ENCODE measurements at places on chromosomes 13 and 19.

- no peak for DNase-seq
These were observed 3.3 kb upstream of the NAPA start for GRCh38 chr19:47518139-47518538.

- no peak for DNase-seq
These were observed 2.6 kb upstream of the SPACA6 start for GRCh38 chr19:51690454-51691073.

- no peak for DNase-seq
These were observed 89.2 kb downstream of the KCNRG start for GRCh38 chr13:50104493-50104892.

DNA sequence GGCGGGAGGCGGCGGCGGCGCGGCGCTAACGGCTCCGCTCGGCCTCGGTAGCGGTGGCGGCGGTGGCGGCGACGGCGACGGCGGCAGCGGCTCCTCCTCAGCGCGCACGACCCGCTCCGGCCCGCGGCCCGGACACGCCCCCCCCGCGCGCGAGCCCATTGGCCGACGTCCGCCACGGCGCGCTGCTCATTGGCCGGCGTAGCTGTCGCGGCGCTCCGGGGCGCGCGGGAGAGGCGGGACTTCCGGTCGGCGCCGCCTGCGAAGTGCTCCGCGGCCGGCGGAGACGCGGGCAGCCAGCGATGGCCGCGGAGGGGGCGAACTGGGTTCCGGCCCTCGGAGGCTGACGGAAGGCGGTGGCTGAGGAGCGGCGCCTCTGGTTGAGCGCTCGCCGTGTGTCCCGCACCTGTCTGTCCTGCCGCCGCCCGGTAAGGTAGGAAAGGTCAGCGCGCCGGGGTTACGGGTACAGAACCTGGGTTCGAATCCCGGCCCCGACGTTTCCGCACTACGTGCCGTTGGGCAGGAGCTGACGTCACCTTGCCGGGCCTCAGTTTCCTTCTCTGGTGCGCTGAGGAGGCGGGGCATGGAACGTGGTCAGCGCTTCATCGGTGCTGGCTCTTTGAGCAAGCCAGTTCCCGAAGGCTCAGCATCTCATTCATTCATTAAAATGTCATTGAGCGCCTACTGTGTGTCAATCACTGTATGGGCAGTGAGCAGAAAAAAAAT lies at the start of gene ELAVL1:
Gene ELAVL1, minus strand, starts transcription at position 108 of the 723 bp plus-strand sequence. CDS start 13,826 bp downstream, outside the sequence.
- DNase-seq: peak; percentile 59

- no peak for DNase-seq
These were observed 139.9 kb upstream of the PCDH9 start for GRCh38 chr13:67369895-67370660.

DNA sequence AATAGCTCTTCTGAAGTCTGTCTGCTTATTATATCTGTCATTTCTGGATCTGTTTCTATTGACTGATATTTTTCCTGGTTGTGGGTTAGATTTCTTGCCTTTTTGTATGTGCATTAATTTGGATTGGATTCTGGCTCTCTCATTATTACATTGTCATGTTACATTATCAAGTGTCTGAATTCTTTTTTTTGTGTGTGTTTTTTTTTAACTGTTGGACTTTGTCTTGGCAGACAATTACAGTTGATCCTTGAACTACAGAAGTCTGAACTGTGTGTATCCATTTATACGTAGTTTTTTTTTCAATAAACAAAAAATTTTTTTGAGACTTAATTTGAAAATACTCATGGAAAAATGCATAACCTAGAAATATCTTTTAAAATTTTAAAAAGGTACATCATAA lies 22.5 kb downstream of the RFC3 start:
- DNase-seq: no peak

- no peak for DNase-seq
These were observed 11.3 kb downstream of the IQCN start for GRCh38 chr19:18262917-18263316.

GRCh38 chr19:46946611-46947238 lies 72.9 kb upstream of the NPAS1 start:
- no peak for DNase-seq

DNA sequence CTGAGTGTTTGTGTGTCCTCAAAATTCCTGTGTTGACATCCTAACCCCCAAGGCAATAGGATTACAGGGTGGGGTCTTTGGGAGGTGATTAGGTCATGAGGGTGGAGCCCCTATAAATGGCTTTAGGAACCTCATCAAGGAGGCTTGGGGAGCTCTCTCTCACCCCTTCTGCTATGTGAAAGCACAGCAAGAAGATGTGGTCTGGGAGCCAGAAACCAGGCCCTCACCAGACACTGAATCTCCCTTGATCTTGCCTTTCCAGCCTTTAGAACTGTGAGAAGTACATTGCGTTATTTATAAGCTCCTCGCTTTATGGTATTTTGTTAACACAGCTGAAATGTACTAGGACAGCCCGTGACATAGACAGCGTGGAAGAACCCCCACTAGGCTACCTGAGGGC lies 712.0 kb upstream of the SGCG start:
- no peak for DNase-seq

DNA sequence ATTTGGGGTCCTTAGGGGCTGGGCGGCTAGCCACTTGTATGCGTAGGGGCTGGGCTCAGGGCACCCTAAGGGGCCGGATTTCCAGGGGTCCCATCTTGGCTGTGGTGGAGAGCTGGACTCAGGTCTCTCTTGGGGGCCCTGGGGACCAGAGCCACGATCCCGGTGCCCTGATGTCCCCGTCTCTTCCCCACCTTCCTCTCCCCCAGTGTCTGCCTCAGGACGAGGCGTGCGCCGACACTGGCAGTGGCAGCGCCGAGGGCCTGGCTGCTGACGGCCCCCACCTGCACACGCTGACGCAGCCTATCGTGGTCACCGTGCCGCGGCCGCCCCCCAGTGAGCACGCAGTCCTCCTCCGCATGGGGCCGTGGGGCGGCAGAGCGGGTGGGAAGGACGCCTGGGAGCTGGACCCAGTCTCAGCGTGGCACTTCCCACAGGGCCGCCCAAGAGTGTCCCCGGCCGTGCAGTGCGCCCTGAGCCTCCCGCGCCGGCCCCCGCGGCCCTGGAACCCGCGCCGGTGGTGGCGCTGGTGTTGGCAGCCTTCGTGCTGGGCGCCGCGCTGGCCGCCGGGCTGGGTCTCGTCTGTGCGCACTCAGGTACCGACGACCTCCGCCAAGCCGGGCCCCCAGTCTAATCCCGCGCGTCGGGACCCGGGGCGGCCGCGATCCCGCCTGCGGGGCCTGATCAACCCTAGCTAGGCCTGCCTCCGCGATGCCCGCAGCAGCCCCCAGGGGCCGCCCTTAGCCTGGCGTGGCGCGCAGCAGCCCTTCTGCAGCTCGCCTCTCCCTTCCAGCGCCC lies 2.7 kb upstream of the SNAPC2 start:
- DNase-seq: peak; percentile 22

DNA sequence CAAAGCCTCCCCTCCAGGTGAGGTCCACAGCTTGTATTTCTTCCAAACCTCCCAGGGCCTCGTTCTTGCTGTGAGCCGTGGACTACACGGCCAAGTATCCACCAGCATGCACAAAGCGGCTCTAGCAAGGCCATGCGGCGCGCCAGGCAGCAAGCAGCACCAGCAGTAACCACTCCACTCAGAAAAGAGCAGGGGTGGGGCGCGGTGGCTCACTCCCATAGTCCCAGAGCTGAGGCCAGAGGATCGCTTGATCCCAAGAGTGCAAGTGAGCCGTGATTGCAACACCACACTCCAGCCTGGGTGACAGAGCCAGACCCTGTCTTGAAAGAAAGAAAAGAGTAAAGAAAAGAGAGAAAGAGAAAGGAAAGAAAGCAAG lies 4.7 kb downstream of the CCDC8 start:
- DNase-seq: no peak

DNA sequence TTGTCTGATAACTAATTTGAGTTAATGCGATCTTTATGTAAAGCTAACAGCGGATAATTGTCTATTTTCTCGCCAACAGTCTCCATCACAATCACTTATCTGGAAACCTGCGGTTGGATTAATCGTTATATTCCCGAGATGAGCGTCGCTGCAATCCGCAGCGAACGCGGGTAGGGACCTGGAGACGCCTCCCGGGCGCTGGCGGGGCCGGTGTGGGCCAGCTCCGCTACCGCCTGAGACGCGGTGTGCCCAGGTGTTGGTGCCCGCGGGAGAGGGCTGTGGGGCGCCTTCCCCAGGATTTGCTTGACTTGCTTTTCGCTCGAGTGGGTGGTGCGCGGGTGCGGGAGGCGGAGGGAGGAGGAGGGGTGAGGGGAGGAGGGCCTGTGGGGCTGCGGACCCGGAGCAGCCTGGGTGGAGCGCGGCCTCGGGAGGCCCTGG lies 38.3 kb downstream of the SOX1 start:
- no peak for DNase-seq

- no peak for DNase-seq
These were observed 708.8 kb downstream of the UQCRFS1 start for GRCh38 chr19:28504139-28504538.

GRCh38 chr13:73038064-73038463 lies 20.7 kb upstream of the KLF5 start:
- no peak for DNase-seq

DNA sequence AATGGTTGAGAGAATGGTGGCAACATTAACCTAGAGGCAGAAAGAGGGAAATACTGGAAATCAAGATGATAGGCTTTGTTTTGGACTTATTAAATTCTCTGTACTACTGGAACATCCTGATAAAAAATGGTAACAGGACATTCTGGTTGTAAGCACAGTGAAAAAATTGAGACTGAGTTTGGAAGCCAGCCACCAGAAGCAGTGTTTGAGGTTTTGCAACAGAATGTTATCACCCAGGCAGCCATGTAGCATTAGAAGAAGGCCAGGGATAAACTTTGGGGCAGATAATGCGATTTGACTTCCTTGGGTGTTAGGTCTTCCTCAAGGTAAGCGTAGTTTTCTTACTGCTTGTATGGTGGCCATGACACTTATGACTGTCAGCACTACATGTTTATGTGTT lies 307.4 kb downstream of the ATP8A2 start:
- no peak for DNase-seq

DNA sequence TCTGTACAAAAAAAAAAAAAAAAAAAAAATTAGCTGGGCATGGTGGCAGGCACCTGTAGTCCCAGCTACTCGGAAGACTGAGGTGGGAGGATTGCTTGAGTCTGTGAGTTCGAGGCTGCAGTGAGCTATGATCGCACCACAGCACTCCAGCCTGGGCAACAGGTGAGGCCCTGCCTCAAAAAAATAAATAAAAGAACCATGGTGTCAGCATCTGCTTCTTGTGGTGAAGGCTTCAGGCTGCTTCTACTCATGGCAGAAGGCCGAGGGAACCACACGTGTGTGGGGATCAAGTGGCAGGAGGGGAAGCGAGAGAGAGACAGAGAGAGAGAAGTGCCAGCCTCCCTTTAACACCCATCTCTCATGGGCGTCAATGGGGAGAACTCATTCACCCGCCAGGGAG lies 13.5 kb downstream of the BCL3 start:
- DNase-seq: no peak

DNA sequence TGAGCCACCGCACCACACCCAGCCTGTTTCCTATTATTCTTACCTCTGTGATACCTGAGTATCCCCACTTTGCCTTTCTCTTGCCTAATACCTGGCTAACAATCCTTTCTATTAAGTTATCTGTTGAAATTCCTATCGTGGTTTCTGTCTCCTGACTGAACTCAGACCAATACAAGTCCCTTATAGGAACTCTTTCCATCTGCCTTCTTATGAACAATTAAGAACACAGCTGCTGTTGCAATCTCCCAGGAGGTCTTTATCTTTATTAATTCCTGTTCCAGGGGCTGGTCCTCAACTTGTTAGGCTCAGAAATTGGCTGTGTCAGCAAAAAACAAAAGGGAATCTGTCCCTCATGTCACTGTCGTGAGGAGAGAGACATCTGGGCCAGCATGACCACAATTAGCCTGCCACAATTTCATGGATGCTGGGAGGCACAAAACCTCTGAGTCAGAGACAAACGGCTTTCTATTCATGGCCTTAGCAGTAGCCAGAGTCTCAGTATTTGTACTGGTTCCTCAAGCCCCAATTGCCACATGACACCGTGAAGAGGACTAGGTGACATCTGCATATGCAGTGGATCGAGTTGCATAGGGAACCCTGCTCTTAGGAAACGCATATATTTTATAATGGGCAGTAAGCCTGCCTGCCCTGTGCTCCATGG lies 58.2 kb downstream of the NUFIP1 start:
- no peak for DNase-seq

GRCh38 chr13:98297745-98298144 lies 120.7 kb upstream of the RNF113B start:
- no peak for DNase-seq

- no peak for DNase-seq
These were observed 2086.2 kb downstream of the PCDH9 start for GRCh38 chr13:65143920-65144319.

- no peak for DNase-seq
These were observed 202.3 kb upstream of the KLHL1 start for GRCh38 chr13:70310396-70311119.

GRCh38 chr13:31927219-31927653 lies 104.3 kb upstream of the FRY start:
- DNase-seq: no peak

DNA sequence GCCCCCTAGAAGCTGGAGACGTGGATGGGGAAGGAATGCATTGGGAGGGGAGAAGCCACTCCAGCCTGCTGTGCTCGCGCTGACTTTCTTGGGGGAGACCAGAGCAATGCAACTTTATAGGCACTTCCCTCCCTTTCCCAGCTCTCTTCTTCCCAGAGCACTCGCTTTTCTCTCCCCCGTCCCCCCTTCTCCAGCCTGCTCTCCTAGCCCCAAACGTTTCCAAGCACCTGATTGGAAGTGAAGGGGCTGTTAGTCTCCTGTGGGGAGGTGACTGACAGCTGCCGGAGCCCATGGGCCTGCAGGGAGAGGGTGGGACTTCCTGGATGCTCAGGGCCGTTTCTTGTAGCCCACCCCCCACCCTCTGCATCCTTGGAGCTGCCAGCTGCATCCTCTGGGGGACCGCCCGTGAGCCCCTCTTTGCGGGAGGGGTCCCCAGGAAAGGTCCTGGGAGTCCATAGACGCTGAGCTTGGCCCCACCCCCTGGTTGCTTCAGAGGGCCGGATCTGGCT lies 2.5 kb downstream of the HDGFL2 start:
- DNase-seq: no peak

- no peak for DNase-seq
These were observed 275.0 kb upstream of the DACH1 start for GRCh38 chr13:72141855-72142519.

Measured in bone marrow (tissue), 2 donors.